Cardiac fibroblast (primary cell): ENCODE measurements at places on chromosomes 7 and 10.

DNA sequence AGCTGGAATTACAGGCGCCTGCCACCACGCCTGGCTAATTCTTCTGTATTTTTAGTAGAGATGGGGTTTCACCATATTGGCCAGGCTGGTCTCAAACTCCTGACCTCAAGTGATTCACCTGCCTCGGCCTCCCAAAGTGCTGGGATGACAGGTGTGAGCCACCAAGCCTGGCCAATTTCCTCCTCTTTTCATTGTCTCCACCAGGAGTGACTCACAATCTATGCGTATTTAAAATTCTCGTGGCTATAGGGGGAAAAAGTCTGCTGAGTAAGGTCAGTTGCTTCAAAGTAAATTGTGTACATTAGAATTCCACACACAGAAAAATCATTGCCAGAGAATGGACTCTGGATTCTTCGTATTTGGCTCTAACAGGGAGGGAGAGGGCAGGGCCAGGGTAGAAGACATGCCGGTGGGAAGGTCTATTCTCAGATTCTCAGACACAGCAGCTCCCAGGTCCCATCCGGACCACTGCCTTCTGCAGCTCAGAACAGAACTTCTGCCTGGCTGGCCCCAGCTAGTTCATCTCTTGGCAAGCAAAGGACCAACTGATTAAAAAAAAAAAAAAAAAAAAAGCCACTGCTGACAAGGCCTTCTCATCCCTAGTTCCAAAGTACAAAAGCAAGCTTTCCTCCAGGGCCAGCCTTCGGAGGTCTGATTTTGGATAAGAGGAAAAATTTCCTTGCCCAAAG lies 22.2 kb downstream of the PSPH start:
- DNase-seq: peak; percentile 52

GRCh38 chr10:86402283-86402941 lies 35.8 kb upstream of the GRID1 start:
- DNase-seq: no peak

DNA sequence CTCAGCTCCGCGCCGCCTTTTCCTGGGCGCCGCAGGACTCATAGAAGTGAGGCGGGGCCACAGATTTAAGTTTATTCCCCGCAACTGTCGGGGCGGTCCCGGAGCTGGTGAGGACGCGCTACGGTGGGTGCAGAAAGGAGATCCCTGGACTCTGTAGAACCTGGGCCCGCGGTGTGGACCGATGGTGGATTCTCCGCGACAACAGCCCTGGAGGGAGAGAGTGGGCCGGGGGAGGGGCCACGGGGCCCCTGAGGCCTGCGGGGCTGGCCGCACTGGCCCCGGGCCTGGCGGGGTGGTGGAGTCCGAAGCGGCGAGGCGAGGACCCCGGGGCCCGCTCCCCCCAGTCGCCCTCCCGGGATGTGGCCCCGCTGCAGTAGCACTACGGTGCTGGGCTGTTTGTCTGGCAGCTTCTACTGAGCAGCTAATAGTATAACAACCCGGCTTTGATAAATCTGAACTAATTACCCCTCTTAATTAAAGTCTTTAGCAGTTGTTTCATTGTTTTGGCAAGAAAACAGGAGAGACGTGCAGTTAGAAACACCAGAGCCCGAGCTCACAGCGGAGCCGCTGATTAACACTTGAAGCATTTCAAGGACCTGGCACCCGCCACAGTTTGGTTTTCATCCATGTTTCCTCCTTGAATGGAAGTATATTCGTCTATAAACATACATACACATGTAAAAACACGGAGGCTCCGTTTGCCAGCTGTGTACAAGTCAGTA lies 4.2 kb downstream of the FEZF1 start:
- no peak for DNase-seq

DNA sequence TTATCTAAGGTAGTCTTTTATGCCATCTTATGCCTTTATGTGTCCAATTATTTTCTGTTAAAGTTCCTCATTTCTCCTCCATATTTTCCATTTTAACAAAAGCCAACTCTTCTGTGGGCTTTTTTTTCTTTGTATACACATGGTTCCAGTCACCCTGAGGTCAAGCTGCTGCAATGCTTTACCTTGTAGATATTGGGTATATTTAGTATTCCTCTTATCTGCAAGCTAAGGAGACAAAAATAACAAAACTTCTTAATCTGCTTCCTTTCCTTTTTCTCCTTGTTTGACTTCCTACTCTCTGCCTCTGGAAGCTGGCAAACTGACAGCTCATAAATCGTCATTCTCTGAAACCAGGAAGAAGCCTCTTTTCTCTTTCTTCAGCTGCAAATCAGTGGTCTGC lies 885.0 kb upstream of the LRRN3 start:
- no peak for DNase-seq

DNA sequence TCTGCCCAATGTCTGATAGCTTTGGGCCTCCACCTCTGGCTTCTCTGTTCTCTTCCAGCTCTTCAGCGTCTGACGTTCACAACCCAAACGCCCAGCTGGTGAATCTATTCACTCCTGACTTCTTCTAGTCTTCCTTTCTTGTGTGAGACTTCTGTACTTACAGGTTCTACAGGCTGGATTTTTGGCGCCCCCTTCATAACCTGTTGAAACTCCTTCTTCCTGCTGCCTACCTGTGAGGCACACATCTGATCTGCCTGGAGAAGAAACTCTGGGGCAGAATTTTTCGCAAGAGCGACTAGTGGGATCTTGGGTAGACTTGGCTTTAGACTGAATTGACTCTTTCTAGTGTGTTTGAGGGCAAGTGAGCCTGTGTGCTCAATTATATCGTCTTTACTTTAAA lies 249.3 kb downstream of the REEP3 start:
- no peak for DNase-seq

DNA sequence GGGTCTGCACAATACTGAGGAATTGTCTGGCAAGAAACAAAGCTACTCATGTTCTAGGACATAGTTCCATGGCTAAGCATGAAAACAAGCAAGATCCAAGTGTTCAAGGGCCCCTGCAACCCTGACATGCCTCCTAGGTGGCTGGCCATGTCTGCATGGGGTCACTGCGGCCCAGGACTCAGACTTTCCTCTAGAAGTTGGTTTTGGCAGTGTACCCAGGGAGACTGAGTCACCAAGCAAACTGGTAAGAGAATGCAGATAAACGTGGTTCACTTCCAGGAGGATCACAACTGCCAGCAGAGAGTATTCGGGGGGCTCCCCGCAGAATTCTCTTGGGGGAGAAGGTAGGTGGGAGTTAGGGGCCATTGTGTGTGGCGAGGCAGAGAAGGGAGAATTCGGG lies 7.4 kb upstream of the PFKFB3 start:
- DNase-seq: peak; percentile 84

- no peak for DNase-seq
Measured at GRCh38 chr10:52334595-52334994, 20.5 kb downstream of the DKK1 start.

DNA sequence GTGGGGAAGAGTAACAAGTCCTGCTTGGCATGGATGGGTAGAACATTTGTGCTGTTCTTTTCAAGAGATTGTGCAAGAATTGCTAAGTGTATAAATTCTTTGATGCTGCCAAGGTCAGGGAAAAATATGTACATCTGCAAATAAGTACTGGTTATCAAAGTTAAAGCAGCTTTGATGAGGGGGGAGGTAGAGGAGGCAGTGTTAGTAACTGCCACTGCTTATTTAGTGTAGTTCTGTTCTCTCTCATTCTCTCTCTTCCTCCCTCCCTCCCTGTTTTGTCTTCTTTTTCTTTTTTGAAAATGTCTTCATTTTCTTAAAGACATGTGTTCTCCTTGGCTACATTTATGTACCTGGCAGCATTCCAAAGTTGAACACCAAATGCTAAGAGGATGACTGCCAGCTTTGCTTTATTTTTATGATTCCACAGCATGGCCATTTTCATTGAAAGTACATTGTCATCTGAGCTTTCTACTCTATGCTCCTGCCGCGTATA lies 18.6 kb downstream of the CACNB2 start:
- peak; percentile 63 for DNase-seq

GRCh38 chr7:50151001-50151400 lies 58.0 kb upstream of the ZPBP start:
- DNase-seq: no peak

GRCh38 chr10:35140126-35140525 lies 13.5 kb downstream of the CREM start:
- no peak for DNase-seq
